ENCODE measurements at places on chromosomes 1 and 21. TPM values are rescaled to one million over a fixed set of nuclear protein-coding genes. Genes with fewer than 3 reads are reported as not detected.

DNA sequence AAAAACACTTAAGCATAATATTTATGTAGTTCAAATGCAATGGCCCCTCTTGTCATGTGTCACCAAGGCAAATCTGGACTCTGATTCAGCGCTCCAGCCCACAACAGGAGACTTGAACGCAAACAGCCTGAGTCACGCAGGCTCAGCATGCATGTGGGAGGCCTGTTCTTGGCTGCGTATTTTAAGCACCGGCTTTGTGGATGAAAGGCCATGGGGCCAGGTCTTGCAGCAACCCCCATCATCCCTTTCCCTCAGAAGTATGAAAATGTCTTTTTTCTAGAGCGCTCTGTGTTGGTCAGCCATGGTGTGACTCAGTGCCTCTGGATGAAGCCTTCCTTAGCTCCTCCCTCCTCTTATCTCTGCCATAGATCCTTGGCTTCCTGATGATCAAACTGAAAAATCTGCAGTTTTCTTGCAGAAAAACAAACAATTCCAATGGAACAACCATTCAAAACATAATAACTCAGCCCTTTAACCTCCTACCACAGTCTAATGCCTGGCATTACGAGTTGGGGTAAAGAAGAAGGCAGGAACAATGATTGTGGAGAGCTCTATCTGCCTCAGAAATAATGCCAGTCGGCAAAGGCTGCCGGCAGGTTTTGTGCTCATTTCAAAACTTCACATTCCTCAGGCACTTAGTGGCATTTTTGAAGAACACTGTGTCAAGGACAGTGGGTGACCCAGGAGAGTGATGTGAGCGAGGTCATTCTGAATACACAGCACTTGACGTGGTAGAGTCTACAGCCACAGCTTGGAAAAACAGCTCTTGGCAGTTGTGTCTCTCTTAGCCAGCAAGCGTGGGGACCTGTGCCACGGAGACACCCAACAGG, 167.5 kb downstream of the CLIC6 start:
- DNase-seq: peak; percentile 29

- DNase-seq: no peak
Observed at GRCh38 chr1:17032741-17033140, 21.0 kb upstream of the ATP13A2 start.

DNA sequence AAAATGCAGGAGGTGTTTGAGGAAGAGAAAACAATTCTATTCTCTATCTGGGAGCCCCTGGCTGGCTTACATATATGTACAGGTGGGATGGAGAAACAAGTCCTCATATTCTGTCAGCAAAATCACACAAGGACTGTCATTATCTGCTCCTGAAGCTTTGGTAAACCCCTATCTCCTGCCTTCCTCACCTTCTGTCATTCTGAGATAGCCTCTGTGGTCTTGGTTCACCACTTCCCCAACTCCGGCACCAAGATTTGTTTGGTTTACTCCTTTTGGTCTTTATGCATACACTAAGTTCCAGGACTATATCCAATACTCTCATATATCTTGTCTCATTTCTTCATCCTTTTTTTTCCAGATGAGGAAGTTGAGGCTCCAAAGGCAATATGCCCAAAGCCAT, 551.1 kb downstream of the PLPP3 start:
- no peak for DNase-seq

DNA sequence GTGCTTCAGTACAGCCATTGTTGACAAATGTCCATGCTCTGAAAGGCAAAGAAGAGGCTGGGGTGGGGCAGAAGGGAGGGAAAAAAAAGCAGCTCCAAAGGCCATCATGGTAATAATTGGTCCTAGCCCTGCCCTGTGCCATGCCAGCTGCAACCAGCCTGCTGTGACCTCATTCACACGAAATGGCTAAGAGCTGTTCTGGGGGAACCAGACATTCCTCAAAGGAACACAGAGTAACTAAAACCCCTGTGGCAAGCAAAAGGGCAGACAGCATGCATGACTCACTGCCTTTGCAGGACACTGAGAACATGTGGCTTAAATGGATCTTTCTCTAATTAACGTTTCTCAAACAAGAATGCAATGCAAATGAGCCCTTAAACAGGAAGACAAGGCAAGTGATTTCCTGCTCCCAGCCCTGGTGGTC, 42.3 kb downstream of the STYXL2 start:
- DNase-seq: no peak

Gene GNG12
- 32.0 TPM for total RNA-seq

GRCh38 chr1:197355248-197355995, 87.4 kb downstream of the CRB1 start:
- no peak for DNase-seq
